ENCODE measurements at places on chromosomes 16 and 17.

DNA sequence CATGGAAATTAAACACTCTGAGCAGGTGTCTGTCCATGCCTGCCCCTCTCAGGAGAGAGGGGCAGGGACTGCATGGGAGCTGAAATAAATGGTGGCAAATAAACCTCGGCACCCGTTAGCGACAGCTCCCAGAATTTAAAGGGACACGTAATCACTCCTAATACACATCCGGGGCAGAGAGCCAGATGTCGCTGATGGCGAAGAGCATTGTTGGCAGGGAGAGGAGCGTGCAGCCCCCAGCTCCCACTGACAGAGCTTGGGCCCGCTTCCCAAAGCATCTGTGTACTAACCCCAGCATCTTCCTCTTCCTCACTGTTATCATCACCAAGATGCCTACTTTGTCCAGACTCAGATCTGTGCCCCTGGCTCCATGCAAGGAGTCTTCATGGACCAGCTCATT, 85.8 kb downstream of the IRX5 start:
- no peak for DNase-seq

DNA sequence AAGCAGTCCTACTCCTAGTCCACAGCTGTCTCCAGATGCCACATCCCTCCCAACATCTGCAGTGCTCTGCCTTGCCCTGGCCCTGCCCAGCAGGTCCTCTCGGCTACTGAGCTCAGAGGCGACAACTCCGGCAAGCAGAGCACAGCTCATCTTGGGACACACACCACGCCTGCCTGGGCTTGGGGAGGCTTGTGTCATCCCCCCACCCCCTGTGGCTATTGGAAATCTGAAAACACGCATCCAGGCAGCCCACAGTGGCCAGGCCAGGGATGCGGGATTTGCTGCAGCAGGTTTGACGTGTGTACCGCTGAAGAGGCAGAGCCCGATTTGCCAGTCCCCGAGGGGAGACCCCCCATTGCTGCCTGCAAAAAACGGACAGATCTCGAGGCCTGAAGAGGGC, 25.4 kb downstream of the MXRA7 start:
- no peak for DNase-seq

- DNase-seq, result no peak
These were observed 26.0 kb downstream of the TAC4 start for GRCh38 chr17:49821916-49822315.

GRCh38 chr17:65430209-65430833, 131.1 kb downstream of the AXIN2 start:
- DNase-seq, result no peak
